ENCODE measurements at places on chromosomes 13 and 19.

GRCh38 chr13:47017476-47017875, 120.6 kb upstream of the HTR2A start:
- DNase-seq: no peak

- DNase-seq: no peak
Measured at GRCh38 chr13:31518645-31519044, 220.7 kb upstream of the RXFP2 start.

DNA sequence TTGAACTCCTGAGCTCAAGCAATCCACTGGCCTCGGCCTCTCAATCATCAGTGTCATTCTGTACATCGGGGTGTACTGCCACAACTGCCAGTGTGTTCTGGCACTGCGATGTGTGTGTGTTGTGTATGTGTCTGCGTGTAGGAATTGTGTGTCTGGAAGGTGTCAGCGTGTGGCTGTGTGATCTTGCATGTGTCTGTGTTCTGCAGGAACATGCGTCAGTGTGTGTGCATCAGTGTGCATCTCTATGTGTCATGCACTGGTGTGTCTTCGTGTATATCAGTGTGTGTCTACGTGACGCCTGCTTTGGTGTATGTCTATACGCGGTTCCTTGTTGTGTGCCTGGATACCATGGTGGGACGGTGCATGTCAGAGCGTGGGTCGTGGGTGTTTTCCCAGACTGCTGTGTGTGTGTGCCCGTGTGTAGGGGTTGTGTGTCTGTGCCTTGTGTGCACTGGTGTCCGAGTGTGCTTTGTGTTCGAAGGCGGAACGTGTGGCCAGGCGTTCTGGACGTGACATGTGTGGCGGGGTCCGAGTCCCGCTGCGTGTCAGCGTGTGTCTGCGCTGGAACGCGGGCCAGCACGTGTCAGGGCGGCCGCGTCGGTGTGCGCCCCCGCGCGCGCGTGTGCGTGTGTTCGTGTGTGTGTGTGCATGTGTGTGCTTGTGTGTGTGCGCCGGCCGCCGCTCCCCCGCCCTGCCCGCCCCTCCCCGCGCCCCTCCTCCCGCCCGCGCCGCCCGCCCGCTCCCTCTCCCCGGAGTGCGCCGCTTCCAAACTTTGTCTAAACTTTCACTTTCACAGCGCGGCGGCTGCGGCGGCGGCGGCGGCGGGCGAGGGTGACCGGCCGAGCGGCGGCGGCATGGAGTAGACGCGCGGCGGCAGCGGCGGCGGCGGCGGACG, at the start of gene NFIX:
TSS of gene NFIX (plus strand) at position 775 of the 895 bp plus-strand sequence. CDS start 363 bp downstream, outside the sequence.
- DNase-seq: peak; percentile 86

- no peak for DNase-seq
Measured at GRCh38 chr19:38635483-38636399, 11.7 kb upstream of the ACTN4 start.

GRCh38 chr13:71828564-71828963, 38.4 kb downstream of the DACH1 start:
- no peak for DNase-seq

- no peak for DNase-seq
Measured at GRCh38 chr19:20925481-20925880, 2.4 kb downstream of the ZNF85 start.

DNA sequence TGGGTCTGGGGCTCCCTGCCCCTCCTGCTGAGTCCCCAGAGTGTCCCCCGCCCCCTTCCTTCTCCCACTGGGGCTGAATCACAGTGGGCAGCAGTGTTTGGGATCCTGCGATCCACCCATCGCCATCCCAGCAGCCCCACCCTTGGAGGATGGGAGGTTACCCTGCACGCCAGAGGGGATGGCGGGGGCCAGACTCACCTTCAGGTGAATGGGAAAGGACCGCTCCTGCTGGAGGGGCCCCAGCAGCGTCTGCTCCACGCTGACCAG, 569 bp downstream of the DLEU7 start:
- DNase-seq: no peak

- no peak for DNase-seq
Measured at GRCh38 chr13:97696921-97697320, 256.6 kb upstream of the IPO5 start.

DNA sequence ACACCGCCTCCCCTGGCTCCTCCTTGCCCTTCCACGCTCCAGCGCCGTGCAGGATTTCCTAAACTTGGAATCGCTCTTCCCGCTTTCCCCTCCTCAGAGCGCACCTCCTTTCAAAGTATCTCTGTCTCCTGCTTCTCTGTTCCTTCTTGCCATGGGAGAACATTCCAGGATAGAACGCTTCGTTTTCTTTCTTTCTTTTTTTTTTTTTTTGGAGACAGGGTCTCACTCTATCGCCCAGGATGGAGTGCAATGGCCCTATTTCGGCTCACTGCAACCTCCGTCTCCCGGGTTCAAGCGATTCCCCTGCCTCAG, 574 bp upstream of the XPO4 start:
- DNase-seq: no peak

DNA sequence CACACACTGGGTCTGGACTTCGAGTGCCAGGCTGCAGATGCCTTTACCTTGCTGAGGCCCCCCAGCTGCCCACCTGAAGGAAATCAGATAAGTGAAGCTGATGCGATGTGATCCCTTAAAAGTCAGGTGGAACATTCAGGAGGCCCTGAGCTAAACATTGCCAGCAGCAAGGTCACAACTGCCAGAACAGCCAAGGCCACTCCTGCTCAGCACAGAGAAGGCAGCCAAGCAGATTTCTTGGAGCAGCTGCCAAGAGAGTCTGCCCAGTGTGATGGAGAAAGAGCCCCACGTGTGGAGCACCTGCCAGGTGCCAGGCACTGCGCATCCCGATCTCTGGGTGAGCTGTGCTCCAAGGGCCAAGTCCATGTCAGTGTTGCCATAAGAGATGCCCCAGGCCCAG, 20.6 kb upstream of the UQCRFS1 start:
- DNase-seq: no peak

GRCh38 chr13:73901324-73902068, 232.7 kb downstream of the KLF12 start:
- DNase-seq: no peak

DNA sequence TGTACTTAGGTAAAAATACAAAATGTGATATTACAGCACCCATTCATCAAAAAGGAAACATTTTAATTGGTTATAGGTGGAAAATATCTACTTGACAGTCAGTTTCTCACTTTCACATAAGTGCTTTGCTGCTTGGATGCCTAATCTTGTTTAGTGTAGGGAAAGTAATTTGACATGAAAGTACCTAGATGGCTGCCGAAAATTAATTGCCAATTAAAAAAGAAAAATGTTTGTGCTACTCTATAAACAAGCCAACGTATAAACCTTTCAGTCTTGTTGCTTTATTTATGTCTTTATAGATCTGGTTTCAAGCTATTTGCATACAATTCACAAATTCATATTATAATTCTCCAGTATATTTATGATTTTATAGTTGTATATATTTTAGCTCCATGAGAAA, 729.9 kb downstream of the DACH1 start:
- no peak for DNase-seq

- DNase-seq: no peak
Measured at GRCh38 chr13:46178821-46179220, 3.2 kb downstream of the LCP1 start.

GRCh38 chr13:40648040-40648439, 18.4 kb downstream of the FOXO1 start:
- DNase-seq: no peak

GRCh38 chr13:39884166-39884565, 228.7 kb downstream of the COG6 start:
- DNase-seq: no peak

- DNase-seq: no peak
Measured at GRCh38 chr19:37983916-37984315, 76.9 kb downstream of the SIPA1L3 start.

GRCh38 chr13:84192125-84192524, 309.9 kb upstream of the SLITRK1 start:
- DNase-seq: no peak

DNA sequence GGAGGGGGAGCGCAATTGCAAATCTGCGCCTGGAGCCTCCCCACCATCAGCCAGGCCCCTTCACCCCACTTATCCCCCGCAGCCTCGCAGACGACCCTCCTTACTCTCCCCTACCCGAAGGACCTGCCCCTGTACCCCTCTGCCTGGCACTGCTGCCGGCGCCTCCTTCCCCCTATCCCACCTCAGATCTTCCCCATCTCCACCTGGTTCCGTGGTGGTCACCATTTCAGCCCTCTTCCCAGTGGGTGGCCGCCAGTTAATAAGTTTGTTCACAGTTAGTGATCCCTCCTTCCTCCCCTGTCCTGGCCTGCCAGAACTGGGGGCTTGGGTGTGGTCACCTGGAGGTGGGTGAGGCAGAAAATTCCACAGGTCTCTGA, 397 bp downstream of the SLC44A2 start:
- no peak for DNase-seq

DNA sequence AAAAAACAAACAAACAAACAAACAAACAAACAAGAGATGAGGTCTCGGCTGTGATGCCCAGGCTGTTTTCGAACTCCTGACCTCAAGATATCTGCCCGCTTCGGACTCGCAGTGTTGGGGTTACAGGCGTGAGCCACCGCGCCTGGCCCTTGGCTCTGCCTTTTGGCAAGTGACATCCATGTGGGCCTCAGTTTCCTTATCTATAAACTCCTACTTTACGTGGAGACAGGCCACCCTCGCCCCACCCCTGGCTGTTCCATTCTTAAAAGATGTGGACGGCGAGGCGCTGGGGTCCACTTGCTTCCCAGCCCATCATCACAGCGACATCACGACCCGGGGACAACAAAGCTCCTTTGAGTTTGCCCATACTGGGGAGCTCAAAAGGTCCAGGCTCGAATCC, 1.7 kb downstream of the TSSK6 start:
- DNase-seq: no peak

GRCh38 chr13:111076155-111077013, 38.7 kb upstream of the ARHGEF7 start:
- DNase-seq: no peak

DNA sequence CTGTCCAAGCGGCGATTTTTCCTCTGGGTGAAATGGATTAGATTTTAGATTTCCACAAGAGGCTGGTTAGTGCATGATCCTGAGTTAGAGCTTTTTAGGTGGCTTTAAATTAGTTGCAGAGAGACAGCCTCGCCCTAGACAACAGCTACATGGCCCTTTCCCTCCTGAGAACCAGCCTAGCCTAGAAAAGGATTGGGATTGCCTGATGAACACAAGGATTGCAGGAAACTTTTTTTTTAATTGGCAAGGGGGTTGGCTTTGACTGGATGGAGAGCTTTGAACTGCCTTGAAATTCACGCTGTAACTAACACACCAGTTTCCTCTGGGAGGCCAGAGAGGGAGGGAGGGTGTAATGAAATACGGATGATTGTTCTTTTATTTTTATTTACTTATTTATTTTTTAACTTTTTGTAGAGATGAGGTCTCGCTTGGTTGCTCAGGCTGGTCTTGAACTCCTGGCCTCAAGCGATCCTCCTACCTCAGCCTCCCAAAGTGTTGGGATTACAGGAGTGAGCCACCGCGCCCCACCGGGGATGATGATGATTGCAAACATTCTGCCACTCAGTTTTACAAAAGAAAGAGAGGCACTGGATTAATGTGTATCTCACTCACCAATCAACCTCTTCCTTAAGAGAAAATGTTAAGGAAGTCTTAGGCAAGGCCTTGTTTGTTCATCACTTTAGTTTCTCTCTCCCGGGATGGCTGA, 1.9 kb downstream of the LDLR start:
- no peak for DNase-seq

DNA sequence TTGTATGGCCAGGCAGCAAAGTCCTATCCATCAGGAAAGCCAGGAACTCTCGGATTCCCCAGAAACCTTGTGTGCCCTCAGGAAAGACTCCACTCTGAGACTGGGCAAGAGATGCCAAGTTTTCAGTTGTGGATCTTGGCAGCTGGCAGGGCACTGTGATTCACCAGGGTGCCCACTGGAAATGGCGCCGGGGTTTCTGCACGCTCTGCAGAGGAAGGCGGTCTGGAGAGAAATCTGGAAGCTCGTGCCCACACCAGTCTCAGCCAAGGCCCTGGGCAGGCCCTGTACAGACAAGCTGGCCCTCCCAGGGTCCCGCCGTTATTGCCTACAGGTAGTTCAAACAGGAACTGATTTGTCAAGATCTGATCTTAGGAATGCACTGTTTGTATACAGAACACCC, 4.9 kb downstream of the NAPA start:
- DNase-seq: no peak

- DNase-seq: no peak
Measured at GRCh38 chr13:46160065-46160464, 21.9 kb downstream of the LCP1 start.

DNA sequence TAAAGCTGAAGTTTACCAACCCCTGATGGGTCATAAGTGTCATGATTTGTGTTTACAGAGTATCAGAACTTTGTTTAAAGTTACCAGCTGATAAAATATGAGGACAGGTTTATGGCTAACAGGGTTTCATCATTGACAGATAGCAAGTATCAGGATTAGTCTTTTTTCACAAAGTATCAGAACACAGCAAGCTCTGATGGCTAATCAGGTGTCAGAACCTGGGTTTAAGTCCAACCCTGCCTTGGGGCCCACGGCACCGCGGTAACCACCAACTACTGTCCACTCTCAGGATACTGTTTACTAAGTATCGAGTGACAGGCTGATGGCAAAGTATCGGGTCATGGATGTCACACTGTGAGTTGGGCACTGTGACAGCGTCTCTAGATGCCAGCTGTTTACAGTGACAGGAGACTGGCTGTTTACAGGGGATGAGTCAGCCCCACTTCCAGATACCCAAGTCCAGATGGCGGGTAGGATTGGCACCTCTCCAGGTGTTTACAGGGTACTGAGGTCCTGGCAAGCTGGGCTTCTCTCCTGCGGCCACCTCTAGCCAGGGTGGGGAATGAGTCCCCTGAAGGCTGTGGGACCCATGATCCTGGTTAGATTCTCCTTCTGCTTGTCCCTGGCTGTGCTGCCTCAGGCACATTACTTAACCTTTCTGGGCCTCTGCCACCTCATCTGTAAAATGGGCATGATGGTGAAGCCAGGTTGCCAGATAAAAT, 21.8 kb downstream of the ARRDC2 start:
- DNase-seq: no peak

DNA sequence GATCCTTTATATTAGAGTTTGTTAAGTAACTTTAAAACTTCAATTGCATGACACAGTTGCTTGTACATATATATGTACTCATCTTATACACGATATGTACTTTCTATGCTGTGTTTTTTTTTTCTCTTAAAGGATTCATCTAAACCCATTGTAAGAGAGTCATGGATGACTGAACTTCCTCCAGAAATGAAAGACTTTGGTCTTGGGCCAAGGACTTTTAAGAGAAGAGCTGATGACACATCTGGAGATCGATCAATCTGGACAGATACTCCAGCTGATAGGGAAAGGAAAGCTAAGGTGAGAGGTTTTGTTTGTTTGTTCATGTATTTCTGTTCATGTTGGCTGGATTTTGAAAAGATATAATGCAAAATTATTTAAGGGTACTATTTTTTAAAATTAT, 26.0 kb downstream of the GPALPP1 start:
- DNase-seq: no peak

- DNase-seq: no peak
Measured at GRCh38 chr13:66842766-66843165, 387.4 kb downstream of the PCDH9 start.

- DNase-seq: no peak
Measured at GRCh38 chr19:17658666-17659065, 29.5 kb downstream of the UNC13A start.
